ENCODE measurements at places on chromosomes 3 and 15.

DNA sequence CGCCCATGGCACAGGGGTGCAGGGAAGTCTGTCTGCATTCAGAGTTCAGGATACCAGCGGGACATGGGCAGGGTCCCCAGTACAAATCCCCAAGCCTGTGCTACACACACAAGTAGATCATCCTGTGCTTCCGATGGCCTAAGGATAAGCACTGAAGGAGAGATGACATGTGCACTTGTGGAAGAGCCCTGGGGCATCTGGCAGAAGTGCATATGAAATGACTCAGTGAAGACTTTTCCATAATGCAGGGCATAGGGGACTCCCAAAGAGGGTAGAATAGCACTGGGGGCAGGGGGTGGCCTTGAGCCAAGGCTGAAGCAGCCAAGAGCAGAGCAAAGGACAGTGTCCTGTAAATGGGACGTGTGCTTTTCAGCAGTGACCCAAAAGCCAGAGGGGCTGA is 22.9 kb downstream of the ADAMTS17 start:
- DNase-seq = no peak

GRCh38 chr3:170739410-170739809 is 130.6 kb downstream of the RPL22L1 start:
- DNase-seq = no peak

DNA sequence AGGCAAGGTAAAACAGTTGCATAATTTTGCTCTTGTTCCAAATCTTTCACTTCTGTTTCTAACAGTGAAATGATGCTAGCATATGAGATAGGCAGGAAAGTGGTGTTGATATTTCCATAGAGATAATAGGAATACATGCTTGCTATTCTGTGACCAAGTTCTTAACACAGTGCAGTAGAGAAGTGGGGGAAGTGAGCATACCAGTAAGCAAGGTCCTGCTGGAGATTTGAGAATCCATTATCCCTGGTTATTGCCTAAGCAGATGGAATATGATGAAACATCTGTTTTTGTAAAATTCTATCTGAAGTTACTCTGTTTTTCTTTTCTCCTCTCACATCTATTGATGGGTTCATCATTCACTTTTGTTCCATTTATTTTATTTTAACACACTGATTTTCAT is 28.7 kb downstream of the USP8 start:
- DNase-seq = no peak

GRCh38 chr3:155078711-155079467 is 1.2 kb upstream of the MME start:
- no peak for DNase-seq

- no peak for DNase-seq
Measured at GRCh38 chr15:39587731-39588530, 7.1 kb downstream of the THBS1 start.

GRCh38 chr15:87687523-87687870 is 569.0 kb downstream of the NTRK3 start:
- no peak for DNase-seq

- peak; percentile 30 for DNase-seq
Measured at GRCh38 chr15:40871749-40872617, 2.1 kb downstream of the RHOV start.

DNA sequence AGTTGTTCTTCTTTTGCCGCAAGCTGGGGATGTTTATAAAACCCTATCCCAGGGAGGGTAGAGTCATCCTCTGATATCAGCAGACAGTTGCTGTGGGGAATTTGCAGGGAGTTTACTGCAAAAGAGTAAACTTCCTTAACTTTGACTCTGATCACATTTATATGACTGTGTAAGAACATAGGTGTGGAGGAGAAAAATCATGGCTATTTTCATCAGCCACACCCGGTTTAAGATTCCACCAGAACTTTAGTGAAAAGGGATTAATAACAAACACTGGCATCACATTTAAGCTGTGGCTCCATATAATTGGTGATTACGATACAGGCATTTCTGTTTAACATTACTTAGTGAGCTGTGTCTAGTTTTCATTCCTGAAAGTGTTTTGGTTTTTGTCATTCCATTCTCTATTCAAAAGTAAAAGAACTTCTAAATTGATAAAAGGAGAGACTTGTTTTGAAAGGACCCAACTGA is 143.1 kb downstream of the MYLK start:
- DNase-seq = no peak

DNA sequence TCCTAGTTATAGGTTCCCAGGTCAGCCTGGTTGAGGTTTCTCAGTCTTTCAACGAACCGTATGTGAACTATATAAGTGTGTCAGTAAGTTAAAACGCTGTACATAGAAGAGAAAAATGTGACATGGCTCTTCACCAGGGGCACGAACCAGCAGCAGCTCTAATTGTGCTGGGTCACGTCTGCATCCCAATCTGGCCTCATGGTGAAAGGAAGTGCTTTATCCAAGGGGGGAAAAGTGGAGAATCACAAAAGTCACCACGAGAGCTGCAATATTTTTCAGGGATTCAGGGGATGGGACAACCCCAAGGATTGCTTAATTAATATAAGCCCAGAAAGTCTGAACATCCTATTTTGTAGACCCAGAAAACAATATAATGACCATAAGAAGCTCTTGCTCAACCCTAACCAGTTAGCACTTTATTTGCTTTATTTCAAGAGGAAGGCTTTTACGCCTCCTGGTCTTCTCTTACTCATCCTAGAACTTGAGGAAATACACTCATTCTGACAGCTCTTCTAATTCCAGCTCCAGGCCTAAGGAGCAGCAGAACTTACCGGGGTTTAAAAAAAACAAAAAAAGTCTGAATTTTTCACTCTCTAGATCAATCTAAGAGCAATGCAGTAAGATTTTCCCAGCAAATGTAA is 16.5 kb downstream of the ANXA2 start:
- DNase-seq = no peak

DNA sequence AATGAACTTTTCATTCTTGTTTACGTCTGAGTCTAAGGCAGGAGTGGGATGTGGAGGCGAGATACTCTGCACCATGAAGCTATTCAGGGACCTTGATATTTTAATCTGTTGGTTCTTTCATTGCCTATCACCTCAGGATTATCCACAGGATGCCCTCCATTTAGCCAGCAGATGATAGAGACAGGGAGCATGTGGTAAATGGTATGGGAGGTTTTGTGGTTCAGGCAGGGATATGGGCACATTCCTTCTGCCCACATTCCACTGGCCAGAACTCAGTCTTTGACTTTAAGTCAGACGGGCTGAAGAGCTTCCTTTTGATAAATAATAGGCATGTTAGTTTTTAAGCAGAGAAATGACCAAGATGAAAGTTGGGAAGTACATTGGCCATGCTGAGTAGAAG is 548.0 kb upstream of the CCDC54 start:
- DNase-seq = no peak

GRCh38 chr3:73546961-73547360 is 77.8 kb downstream of the PDZRN3 start:
- no peak for DNase-seq

GRCh38 chr3:130821806-130822205 is 72.1 kb upstream of the ATP2C1 start:
- no peak for DNase-seq

DNA sequence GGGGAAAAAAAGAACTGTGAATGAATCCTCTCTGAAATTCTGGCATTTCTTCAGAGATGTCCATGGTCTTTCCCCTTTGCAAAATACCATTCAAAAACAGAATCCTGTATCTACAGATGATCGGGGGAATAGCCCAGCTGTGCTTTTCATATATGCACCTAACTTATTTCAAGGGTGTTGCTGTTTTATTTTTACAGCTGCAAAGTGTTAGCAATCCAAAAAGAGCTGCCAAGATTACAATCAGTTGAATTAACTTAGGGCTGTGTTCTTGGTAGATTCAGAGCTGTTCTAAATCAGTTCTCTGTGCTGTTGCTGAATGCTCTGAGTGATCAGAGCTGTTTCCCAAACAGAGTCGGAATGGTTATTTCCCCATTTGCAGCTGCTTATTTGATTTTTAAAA is 175.7 kb upstream of the SEMA6D start:
- DNase-seq = no peak

- no peak for DNase-seq
Measured at GRCh38 chr15:44366971-44367370, 60.5 kb upstream of the CTDSPL2 start.

GRCh38 chr3:141737093-141737492 is 1.0 kb upstream of the RNF7 start:
- peak; percentile 60 for DNase-seq

DNA sequence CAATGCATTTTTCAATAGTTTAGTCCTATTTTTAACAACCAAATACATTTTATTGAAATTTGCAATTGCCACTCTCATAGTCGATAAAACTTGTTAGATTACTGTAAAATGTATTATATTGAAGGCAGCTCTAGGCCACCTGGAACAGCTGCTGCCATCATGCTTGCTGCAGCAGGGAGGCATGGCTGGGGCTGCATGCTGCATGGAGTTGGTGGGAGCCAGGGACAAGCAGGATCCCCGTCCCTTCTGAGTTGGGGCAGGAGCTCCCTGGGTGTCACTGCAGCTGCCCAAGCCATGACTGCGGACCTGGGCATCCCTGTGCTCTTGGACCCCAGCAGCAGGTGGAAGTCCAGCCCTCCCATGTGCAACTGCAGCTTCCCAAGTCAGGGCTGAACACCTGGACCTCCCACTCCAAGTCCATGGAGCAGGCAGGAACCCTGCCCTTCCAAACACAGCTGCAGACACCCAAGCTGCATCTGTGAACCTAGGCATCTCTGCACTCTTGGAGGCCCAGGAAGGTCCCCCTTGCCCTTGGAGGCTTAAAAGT is 742.0 kb downstream of the ZBBX start:
- DNase-seq = no peak

DNA sequence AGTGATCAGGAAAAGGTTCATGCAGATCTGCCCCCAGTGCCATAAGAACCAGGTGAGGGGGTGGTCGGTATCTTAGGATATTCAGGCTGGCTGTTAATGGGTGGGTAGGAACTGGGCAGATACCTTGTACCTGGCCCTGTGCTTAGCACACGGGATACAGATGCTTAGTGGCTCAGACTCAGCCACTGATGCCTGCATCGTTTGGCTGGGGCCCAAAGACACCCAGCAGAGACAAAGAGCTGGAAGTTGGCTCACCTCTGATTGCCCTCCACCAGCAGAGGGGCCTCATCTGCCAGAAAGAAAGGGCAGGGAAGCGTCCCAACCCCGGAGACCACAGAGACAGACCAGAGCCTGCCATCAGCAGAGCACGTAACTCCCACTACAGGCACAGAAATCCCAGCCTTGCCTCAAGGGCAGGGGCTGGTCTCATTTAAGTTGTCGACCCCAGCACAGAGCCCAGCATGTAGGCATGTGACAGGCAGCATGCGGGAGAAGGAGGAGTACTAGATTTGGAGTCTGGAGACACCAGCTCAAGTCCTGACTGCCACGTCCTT is 64.1 kb upstream of the SLC6A1 start:
- DNase-seq = no peak

DNA sequence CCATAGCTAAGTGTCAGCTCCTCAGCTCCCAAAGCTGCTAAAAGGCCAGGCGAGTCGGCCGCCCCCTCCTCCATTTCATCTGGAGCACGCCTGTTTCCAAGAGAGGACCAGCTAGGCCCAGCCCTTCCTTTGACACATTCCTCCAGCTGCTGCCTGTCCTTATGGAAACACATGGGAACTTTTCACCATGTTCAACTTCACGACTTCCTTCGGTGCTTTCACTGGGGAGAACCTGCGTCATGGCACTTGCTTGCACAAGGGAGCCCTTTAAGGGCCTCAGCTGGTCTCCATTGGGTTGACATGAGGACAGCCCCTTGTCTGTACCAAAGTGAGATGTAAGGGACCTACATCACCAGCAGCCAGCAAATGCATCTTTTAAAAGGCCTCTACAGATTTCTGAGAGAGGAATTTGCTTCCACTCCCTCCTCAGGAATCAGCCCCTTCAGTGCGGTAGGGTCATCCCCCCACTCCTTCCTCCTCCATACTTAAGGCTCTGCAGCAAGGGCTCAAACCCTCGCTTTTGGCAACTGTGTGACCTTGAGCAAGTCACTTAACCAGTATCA is 2.1 kb downstream of the MAGI1 start:
- DNase-seq = no peak

DNA sequence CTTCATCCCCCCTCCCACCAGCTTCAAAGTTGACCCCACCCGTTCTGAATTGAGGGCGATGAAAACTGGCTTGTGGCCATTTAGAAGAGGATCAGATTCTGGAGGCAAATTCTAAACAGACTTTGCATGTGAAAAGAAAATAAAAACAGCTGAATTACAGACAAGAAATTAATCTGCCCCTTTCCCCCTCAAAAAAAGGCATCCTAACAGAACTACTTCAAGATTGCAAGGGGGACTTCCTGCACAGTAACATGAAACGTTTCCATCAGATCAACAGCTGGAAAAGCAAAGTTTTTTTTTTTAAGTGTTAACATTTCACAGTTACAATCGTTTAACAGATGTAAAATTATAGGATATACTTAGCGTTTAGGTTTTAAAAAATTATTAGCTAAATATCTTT is 229.3 kb downstream of the RORA start:
- DNase-seq = no peak

GRCh38 chr15:45126535-45127158 is 3.0 kb downstream of the DUOXA1 start:
- peak; percentile 70 for DNase-seq

- no peak for DNase-seq
Measured at GRCh38 chr3:187802928-187803259, 57.6 kb upstream of the BCL6 start.

- peak; percentile 55 for DNase-seq
Measured at GRCh38 chr3:3798631-3799113, 559 bp upstream of the LRRN1 start.

DNA sequence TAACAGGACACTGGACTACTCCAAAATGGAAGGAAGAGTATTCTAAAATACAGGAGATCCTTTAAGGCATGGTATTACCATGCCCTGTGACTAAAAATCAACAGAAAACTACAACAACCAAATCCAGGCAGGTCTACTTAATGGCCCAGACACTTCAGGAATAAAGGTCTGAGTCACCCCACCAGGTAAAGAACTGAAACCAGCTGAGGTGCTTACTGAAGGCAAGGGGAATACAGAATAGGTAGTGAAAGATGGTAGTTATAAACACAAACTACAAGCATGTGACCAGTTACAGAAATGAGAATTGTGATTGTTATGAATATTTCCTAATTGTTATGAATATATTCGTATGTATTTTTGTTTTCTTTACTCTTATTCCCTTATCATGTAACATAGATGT is 13.4 kb downstream of the IFT57 start:
- DNase-seq = no peak

DNA sequence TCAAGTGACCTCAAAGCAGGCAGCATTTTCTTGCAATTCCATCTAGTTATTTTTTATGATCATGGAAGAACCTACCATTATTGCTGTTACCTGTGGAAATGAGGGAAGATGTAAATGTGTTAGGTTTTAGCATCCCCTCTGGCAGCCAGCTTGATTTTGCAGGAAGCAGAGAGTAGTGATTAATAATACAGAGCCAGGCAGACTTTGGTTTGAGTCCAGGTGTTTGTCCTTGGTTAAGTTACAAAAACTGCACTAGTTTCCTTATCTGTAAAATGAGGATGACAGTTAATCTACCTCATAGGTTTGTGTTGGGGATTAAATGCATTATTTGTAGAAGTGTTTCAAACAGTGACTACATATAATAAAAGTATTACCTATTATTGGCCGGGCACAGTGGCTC is 6.7 kb upstream of the ZNF621 start:
- DNase-seq = no peak

GRCh38 chr15:41490355-41490754 is 3.3 kb upstream of the ITPKA start:
- DNase-seq = no peak

- peak; percentile 55 for DNase-seq
Measured at GRCh38 chr15:99104788-99105513, at the start of gene SYNM. Gene SYNM (plus strand): TSS chr15:99105080. CDS start chr15:99105200, 120 bp downstream.

GRCh38 chr15:45802140-45802539 is 167.3 kb downstream of the SQOR start:
- no peak for DNase-seq

- DNase-seq = no peak
Measured at GRCh38 chr3:170307671-170308405, 49.7 kb upstream of the SKIL start.

GRCh38 chr3:69116897-69117296 is 5.5 kb downstream of the LMOD3 start:
- DNase-seq = no peak

Data from B cell (primary cell).